ENCODE measurements at places on chromosomes 12 and 14.

- DNase-seq: no peak
Measured at GRCh38 chr12:74890237-74890599, 319.4 kb downstream of the KCNC2 start.

DNA sequence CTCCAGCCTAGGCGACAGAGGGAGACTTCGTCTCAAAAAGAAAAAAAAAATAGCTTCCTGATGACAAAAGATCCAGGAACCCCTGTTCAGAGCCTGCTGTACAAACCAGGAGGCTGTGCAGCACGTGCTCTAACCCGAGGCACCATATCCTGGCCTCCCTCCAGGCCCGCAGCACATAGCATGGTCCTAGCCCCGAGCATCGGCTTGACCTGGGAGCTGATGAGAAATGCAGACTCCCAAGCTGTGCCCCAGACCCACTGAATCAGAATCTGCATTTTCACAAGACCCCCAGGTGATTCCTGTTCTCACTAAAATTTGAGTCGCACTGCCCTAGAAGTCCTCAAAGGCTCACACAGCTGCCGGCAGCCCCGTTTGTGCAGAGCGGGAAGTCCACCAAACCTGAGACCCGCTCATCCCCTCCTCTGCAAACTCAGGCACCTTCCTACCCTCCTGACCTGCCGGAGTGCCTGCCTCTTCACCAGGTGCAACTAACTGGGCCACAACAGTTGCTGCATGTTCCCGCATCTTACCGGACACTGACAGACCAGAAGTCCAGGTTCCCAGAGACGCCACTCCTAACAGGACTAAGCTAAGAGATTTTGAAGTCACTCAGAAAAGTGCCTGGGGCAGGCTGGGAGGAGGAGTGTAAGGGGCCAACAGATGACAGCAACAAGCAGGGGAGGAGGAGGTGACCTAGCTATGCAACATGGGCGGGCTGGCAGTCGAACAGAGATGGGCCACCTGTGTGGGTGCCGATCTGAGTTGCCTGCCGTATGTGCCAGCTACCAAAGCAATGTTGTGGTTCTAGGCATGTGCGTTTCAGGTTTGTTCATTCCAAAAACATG lies 24.0 kb upstream of the RIN3 start:
- no peak for DNase-seq

GRCh38 chr14:29320286-29320685 lies 553.7 kb downstream of the FOXG1 start:
- no peak for DNase-seq

- no peak for DNase-seq
Measured at GRCh38 chr12:2409656-2410265, 357.0 kb downstream of the CACNA1C start.

DNA sequence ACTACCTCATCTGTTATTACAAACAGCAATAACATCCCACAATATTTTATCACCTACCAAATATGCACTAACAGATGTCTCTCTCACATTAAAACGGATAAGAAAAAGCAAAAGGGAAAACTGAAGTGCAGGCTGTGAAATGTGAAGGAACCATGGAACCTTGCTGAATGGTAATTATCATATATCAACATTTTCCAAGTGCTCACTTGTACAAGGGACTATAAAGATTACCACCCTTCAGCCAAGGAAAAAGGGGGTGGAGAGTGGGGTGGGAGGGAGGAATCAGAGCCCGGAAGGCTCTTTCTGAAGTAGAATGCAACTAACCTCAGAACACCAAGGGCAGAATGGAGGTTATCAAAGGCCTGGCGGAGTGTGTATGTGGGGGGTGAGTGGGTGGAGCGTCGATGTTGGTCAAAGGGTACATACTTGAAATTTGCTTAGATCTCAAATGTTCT lies 1.2 kb downstream of the SNX6 start:
- DNase-seq: no peak

DNA sequence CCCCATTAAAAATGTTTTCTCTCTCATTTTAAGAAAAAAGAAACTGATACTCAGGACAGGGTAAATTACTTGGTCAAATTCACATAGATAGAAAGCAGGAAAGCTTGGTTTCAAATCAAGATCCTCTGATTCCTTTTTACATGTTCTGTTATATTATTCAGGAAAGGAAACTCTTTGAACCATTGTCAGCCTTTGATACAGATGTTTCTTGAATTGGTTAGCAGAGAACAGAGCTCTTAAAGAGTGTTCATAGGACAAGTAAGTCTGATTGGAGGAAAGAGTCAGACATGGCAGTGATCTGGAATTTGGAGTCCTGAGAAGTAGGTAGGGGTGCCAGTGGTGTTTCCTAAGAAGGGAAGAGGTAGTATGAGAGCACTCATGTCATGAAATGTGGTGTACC lies 165.2 kb upstream of the BCL2L14 start:
- no peak for DNase-seq

All from AML-193 (cell line).